Activated naive CD4-positive, alpha-beta T cell treated with anti-CD3 and anti-CD28 coated beads, Interleukin-2, amount 50 U/mL, for 72 hours (primary cell): ENCODE measurements at places on chromosomes 12 and 14. TPM values are rescaled to one million over a fixed set of nuclear protein-coding genes. Genes with fewer than 3 reads are reported as not detected.

Gene SLC2A14
- 4.6 TPM for total RNA-seq

Gene DAO
- not detected for total RNA-seq

Gene SLC4A8
- 14.4 TPM for total RNA-seq

Gene PTCSC3
- total RNA-seq: not detected

Gene USP15
- total RNA-seq: 122 TPM

GRCh38 chr12:124664395-124665111, 97.1 kb upstream of the NCOR2 start:
- no peak for DNase-seq

DNA sequence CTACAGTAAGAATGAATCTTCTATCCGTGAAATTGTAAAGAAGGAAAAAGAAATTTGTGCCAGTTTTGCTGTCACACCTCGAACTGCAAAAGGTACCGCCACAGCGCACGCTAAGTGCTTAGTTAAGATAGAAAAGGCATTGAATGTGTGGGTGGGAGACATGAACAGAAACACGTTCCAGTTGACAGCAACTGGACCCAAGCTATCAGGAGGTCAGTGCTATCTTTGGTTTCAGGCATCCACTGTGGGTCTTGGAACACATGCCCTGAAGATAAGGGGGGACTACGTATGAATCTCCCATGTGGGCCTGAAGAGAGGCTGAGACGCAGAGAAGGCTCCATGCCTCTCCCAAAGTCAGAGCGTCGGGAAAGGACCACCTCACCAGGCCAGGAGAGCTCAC, 9.8 kb downstream of the IFFO1 start:
- no peak for DNase-seq

- DNase-seq: no peak
Measured at GRCh38 chr12:103962493-103962892, 3.2 kb upstream of the TDG start.

DNA sequence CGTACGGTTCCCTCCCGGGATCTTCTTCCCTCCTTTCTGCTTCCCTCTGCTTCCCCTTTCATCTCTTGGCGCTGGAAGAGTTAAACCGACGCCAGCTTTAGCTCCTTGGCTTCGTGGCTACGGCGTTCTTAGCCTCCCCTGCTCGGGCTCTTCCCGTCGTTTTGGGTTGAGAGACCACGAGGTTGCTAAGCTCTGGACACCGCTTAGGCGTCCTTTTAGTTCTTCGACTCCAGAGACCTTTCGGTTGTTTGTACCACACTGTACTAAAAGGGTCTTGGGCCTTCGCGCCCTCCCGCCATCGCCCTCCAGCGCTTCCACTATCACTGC, 545 bp downstream of the CPSF2 start:
- no peak for DNase-seq

DNA sequence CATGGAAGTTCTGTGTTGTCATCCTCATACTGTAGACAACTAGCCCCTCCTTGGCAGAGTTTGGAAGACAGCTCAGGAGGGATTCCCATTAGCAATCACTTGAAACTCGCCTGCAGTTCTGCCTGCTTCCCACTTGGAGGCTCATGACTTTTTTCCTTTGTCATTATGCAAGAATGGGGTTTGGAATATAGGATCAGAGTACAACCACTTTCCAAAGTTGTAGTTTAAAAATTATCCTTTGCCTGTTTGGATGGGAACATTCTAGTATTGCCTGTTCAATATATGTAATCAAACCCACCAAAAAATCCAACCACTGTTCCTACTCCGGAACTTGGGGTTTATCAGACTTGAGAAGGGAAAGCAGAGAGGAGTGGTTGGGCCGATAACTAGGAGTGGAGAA, 2.1 kb upstream of the GPD1 start:
- DNase-seq: no peak

DNA sequence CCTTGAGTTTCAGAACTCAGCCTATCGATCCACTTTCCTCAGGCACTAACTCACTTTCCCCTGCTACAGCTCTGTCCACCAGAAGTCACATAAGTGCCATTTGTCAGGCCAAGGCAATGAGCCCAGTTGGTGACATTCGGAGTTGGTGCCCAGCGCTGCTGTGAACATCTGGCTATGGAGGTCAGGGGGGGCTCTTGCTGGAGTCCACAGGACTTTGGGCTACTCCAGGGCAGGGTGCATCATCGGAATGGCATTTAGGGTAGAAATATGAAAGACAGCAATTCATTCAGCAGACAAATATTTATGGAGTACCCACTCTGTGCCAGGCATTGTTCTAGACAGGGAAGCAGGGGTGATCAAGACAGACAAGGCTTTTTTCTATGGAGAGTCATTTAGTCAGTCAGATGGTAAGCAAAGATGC, 1.5 kb upstream of the PPP1CC start:
- DNase-seq: no peak

- no peak for DNase-seq
Measured at GRCh38 chr14:105141486-105142281, 26.9 kb downstream of the JAG2 start.

DNA sequence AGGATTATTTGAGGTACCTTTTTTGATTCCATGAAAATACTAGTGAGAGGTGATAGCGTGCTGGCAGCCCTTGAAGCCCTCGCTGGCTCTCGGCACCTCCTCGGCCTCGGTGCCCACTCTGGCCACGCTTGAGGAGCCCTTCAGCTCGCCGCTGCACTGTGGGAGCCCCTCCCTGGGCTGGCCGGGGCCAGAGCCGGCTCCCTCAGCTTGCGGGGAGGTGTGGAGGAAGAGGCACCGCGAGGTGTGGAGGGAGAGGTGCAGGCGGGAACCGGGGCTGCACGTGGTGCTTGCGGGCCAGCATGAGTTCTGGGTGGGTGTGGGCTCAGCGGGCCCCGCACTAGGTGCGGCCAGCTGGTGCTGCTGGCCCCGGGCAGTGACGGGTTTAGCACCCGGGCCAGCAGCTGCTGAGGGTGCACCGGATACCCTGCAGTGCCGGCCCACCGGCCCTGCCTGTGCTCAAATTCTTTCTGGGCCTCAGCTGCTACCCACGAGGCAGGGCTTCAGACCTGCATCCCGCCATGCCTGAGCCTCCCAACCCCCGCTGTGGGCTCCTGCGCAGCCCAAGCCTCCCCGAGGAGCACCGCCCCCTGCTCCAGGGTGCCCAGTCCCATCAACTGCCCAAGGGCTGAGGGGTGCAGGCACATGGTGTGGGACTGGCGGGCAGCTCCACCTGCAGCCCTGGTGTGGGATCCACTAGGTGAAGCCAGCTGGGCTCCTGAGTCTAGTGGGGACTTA, 7.4 kb downstream of the MOK start:
- DNase-seq: no peak

- no peak for DNase-seq
Measured at GRCh38 chr12:5830111-5830510, 114.9 kb downstream of the ANO2 start.

- DNase-seq: no peak
Measured at GRCh38 chr12:120039711-120040110, 50.7 kb downstream of the BICDL1 start.

- no peak for DNase-seq
Measured at GRCh38 chr14:104843442-104844305, 21.4 kb upstream of the CEP170B start.

DNA sequence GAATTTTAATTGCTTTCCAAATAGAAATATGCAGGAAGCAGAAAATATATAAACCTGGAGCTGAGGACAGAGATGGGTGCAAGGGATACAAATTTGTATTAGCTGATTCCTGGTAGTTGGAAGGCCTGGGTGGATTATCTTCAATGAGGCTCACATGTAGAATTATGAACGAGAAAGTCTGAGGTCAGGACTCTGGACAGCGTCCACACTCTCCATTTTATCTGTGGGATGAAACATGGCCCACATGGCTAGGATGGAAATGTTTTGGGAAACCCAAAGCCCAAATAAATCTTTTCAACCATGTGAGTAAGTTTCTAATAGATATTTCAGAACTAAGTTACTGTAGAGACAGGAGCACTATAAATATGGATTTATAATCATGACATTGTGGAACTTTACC, 256.1 kb downstream of the APAF1 start:
- no peak for DNase-seq

DNA sequence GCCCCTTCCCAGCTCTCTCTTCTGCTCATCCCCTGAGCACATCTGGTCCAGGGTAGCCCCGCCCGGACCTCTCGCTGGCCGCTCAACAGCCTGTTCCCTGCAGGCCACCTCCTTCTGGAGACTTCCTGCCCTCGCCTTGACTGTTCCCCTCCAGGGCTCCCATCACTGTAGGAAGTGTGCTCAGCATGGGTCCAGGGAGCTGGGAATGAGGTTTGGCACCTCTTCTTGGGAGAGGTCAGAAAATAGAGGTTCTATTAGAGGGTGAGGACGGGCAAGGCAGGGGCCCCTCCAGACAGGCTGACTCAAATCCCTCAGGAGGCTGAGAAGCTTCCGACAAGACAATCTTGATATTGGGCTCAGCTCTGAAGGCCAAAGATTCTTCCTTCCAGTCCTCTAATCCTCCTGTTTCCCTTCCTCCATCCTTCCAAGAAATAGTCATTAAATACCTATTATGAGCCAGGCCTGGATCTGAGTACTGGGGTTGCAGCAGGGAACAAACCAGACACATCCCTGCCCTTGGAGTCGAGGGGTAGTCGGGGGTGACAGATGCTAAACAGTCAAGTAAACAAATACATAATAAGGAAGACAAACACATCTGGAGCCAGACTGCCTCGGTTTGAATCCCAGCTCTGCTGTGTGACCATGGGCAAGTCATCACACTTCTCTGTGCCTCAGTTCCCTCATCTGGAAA, 30.6 kb downstream of the CMKLR1 start:
- no peak for DNase-seq

DNA sequence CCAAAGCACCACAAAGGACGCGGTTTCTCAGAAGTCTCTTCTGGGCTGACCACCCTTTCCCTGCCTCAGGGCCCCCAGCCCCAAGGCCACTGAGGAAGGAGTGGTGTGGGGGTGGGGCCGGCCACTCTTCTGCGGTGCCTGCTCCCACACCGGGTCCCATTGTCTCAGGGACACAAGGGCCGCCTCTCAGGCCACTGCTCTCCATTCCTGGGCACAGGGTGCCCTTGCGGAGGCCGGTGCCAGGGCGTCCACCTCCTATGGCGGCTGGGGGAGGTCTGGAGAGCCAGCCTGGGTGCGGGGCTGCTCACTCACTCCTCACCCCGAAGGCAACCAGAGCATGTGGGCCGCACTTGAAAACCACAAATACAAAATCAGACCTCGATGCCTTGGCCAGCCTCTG, 44.1 kb downstream of the PRIMA1 start:
- DNase-seq: no peak

- DNase-seq: no peak
Measured at GRCh38 chr12:111407377-111408115, 1.8 kb downstream of the SH2B3 start.

DNA sequence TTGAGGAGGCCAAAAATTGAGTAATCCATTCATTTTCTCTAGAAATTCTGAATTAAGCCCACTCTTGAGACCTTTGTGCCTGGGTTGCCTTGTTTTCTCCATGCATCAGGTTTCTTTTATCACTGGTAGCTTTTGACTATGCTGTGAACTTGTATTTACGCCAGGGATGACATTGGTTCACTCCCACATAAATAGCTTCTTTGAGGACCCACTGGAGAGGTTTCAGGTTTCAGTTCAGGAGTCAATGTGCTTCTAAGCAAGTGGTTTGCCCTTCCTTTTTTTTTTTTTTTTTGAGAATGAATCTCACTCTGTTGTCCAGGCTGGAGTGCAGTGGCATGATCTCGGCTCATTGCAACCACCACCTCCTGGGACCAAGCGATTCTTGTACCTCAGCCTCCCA, 10.2 kb upstream of the SLC17A8 start:
- DNase-seq: no peak
